ENCODE measurements at places on chromosomes 11 and 22.
A peak's percentile ranks its signal among the peaks of the same experiment; 100 is the strongest.

- peak; percentile 51 for DNase-seq
Measured at GRCh38 chr11:44596525-44597276, 31.2 kb downstream of the CD82 start.

- DNase-seq: no peak
Measured at GRCh38 chr11:85279267-85279666, 347.9 kb downstream of the DLG2 start.

DNA sequence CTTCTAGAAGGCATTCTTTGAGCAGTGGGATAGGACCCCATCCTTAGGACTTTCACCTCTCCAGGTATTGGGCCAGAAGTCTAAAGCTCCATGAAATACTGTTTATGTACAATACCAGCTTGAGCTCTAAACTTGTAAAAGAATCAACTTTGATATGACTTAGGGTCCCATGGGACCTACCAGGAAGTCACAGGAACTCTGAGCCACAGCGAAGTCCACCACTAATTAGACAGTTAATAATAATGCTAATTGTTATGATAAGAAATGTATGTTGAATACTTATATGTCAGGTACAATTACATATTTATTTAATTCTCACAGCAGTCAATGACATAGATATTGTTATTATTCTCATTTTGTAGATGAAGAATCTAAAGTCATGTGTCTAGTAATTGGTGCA, 35.3 kb downstream of the STIM1 start:
- no peak for DNase-seq

DNA sequence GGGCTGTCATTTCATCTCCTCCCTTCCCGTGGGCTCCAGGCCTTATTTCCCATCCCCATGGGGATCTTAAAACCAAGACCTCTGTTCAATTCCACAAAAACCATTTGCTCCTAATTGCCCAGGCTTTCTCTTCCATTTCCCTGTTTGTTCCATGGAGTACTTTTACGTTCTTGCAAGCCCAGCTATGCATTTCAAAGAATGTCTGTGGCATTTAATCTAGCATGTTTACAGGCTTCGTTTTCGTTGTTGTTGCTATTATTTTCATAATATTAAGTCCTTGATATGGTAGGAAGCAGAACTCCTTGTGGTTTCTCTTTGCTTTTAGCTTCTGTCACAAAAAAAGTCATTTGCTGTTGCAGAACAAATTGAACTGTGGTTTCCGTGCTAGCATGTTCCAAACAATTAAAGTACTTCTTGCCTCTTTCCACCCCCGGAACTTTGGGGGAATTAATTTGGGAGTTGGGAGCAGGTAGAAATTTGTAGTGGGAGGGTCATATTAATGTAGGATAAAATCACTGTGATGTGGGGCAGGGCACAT, 68.1 kb upstream of the SLC22A12 start:
- no peak for DNase-seq

- no peak for DNase-seq
Measured at GRCh38 chr11:86214710-86215109, 29.8 kb upstream of the EED start.

DNA sequence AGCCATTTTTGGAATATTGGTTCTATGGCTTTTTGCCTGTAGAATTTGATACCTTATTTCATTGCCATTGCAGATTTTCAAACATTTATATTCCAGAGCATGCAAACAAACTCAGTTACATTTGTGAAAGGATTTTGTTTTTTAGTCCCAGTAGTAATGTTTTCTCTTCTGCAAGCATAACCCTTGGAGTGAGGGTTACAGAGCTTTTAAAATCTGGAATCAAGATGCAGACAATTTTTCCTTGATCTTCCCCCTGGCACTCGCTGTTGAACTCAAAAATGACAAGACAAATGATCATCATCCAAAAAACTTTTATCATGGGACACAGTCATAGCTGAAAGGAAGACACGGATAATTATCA, 20.8 kb downstream of the BBOX1 start:
- DNase-seq: no peak

DNA sequence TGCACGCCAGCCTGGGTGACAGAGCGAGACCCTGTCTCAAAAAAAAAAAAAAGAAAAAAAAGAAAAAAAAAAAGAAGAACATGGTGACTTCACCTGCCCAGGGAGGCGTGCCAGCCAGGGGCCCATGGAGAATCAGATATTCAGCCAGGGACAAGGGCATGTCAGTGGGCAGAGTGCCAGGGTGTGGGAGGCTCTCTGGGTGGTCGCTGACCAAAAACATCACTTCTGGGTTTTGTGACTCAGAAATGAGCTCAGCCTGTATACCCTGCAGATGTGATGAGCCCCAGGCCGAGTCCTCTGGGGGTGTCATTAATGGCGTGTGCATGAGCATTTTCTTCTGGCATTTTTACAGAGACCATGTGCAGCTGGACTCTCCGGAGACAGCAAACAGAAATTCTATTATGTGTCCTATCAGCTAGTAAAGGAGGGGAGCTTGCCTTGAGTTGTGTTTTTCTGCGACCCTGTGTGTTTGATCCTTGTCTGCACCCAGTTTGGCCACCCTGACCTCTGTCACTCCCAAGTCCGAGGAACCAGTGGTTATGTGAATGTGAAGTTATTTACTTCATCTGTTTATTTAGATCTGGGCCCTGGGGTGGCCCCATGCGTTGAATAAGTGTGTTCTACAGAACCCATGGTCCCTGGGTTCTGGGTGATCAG, 53.6 kb downstream of the BCR start:
- no peak for DNase-seq

GRCh38 chr11:27013781-27014361, 20.0 kb downstream of the FIBIN start:
- DNase-seq: no peak

DNA sequence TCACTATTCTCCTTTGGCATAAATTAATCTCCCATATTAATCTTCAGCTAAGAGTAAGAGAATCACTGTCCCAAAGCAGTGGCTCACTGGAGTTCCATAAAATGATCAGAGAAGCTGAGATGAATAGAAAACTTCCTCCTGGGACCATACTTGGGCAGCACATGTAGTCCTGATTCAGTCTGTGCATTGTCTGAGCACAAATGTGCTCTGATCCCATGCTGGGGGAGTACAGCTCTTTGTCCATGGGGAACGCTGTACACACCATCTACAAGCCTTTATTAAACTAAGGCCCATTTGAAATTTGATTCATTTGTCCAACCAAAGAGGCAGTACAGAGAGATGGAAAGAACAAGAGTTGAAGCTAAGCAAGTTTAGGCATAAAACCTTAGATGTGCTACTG, 147.4 kb upstream of the PGR start:
- no peak for DNase-seq

DNA sequence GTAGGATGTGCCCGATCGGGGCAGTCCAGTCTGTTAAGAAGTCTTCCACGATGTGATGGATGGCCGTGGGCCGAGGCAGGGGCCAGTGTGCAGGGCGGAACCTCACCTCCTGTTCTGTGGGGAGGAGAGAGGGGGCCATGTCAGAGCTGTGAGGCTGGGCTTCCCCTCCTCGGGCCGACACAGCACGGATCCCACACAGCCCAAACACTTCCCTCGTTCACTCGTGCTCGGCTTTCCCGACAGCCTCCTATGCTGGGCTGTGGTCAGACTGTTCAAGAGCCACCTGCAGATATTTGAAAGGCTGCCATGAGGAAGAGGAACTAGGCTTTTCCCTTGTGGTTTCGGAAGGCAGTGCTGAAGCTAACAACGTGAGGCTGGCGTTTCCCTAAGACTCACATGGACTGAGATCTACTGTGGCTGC, 12.3 kb upstream of the TXN2 start:
- DNase-seq: no peak

GRCh38 chr22:37803195-37803638, 4.5 kb upstream of the GCAT start:
- no peak for DNase-seq

- DNase-seq: no peak
Measured at GRCh38 chr11:18056561-18057181, 10.6 kb upstream of the TPH1 start.

DNA sequence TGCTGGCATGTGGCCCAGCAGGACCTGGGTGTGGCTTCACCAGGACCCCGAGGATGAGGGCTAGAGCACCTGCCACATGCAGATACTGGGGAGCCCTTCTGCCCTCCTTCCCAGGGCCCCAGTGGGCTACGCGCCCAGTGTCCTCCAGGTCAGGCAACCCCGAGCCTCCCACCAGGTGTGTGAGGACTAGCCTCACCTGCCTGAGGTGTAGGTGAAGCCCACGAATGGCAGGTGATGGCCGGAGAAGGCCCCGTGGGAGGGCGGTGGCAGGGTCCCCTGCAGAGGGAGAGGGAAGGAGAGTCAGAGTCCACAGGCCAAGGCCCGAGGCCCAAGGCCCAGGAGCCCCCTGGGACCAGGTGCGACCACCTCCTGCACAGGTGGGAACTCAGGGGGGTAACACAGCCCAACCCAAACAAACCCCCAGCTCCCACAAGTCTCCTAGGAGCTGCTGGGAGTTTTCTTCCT, 6.5 kb downstream of the CDC42BPG start:
- no peak for DNase-seq

DNA sequence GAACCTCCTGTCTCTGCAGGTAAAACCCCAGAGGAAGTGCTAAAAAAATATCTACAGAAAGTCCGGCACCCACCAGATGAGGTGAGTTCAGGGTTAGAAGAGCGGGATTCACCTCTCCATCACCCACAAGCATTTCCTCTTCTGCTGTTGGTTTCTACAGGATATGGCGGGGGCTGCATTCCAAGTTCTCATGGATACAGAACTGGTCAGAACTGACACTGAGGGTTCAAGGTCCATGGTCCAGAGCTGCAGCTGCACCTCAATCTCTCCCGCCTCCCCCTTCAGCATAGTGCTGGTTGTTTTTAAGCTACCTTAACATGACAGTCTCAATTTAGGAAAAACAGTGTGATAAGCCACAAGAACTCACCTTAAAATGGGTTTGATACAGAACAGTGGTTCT, 19.2 kb downstream of the DTX4 start:
- DNase-seq: no peak

DNA sequence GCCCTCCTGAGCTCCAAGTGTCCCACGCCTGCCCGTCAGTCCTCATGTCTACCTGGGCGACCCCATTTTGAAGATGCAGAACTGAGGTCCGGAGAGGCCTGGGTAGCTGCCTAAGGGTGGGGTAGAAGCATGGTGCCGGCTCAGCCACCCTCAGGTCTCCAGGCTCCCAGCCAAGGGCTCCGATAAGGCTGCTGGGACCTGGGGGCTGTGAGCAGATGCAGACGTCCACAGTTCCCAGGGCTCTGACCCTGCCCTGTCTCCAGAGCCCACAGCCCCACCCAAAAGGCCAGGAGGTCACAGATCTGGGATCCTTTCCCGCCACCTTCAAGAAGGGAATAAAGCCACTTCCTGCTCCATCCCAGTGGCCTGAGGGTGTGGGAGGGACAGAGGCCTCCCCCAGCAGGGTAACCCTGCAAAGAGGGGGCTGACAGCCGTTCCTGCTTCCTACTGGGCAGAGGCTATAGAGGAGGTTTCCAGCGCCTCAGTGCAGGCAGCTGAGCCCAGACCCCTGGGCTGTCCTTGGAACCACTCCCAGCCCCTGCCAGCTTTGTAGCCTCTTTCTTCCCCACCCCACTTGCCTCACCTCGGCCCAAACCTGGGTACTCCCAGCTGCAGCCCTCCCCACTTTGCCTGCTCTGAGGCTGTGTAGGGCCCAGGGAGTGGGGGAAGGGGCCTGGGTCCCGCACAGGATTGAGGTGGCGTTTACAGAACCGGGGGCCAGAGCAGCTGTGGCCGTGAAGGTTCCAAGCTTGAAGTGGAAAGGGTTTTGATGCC, 85.5 kb downstream of the CDKN1C start:
- no peak for DNase-seq

- no peak for DNase-seq
Measured at GRCh38 chr11:98564233-98564632, 456.5 kb upstream of the CNTN5 start.

DNA sequence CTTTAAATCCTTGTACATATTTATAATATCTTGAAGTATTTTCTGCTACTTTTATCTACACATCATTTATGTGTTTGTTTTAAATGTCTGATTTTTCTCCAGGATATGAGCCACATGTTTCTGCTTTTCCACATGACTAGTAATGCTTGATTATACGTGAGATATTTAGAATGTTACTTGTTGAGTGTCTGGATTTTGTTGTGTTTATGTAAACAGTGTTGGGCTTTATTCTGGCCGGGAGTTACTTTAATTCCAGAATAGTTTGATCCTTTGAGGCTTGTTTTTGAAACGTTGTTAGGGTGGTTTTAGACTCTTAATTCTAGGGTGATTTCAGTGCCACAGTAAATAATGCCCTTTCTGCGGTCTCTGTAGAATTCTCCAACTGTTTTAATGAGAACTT, 252.9 kb downstream of the BLID start:
- no peak for DNase-seq

- DNase-seq: no peak
Measured at GRCh38 chr22:42162728-42163489, 32.3 kb upstream of the CYP2D6 start.

- DNase-seq: no peak
Measured at GRCh38 chr22:44956840-44957767, 52.7 kb downstream of the PHF21B start.

DNA sequence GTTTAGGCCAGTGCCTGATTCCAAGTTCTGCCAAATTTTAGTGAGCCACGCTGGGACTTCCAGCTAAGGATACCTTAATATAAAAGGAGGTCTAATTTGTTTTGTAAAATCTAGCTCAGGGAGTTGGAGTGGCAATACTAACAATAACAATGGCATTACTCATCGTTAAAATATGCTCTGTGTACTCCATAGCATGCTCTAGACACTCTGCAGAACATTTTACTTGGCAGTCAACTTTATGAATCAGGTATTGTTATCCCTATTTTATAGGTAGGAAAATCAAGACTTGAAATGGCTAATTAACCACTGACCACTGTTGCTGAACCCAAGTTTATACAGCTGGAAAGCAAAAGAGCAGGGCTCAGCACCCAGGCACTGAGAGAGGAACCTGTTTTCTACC, 485.0 kb upstream of the KIRREL3 start:
- no peak for DNase-seq

DNA sequence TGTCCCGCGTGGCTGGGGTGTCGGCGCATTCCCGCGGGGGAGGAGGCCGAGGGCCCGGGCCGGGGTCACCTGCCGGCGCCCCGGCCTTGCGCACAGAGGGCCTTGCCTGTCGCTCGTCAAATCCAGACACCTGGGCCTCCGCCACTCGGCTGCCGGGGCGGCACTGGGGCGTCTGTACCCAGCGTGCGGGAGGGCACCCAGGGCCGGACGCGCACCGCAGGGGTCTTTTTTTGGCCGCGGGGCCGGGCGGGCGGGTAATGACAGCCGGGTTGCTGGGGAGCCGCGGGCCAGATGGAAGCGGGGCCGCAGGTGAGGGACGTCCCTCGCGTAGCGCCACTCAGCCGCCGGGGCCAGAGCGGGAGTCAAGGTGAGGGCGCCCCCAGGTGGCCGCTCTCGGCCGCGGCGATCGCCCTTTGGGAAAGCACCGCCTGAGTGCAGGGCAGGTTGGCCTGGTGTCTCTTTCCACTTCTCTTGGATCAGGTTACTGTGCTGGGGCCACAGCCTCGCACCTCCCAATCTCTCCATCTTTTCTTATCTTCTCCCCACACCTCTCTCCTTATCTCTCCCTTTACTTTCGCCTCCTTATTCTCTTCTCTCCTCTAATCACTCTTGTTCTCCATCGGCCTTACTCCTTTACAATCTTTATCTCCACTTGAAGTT, 3.5 kb downstream of the PHLDB1 start:
- peak; percentile 81 for DNase-seq

GRCh38 chr22:48254311-48254873, 1491.9 kb downstream of the TBC1D22A start:
- DNase-seq: peak; percentile 84

Measured in G401 (cell line).